ENCODE measurements at places on chromosomes 12 and 14.

DNA sequence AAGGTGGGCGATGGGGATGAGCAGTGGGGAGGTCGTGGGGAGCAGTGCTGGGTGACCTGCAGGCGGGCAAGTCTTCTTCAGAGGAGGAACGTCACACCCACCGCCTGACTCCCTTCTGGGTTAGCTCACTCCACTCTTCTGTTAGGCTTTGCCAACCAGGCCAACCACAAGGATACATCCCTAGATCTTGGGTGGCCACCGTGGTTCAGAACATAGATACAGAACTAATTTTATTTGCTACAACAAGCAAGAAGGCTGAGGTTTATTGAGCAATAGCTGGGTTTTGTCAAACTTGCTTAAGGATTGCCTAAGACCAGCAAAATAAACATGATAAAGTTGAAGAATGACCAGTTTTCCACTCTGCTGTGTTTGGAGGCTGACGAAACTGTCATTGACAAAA lies 109.4 kb downstream of the DACT1 start:
- no peak for DNase-seq

- DNase-seq: peak; percentile 5
Observed at GRCh38 chr14:35155962-35156361, 33.6 kb downstream of the PRORP start.

DNA sequence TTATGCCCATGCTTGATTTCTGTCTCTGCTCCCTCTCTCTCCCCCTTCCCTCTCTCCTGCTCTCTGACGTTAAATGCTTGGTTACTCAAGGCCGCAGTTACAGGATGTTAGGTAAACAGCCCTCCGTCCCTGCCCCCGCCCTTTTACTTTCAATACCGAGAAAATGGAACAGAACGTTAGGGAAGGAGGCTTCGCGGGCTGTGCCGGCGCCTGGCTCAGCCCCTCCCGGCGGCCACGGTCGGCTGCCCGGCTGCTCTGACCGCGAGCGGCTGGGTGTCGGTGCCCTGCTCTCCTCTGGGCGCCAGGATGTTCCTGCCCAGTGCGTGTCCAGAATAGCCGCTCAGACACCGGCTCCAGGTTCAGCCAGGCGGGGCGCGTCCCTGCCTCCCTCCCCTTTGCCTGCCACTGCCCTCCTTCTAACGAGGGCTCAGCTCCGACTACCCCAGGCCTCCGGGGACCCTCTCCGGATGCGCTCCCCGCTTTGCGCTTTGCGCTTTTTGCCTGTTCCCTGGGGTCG lies 166.1 kb downstream of the ADCK1 start:
- peak; percentile 38 for DNase-seq

DNA sequence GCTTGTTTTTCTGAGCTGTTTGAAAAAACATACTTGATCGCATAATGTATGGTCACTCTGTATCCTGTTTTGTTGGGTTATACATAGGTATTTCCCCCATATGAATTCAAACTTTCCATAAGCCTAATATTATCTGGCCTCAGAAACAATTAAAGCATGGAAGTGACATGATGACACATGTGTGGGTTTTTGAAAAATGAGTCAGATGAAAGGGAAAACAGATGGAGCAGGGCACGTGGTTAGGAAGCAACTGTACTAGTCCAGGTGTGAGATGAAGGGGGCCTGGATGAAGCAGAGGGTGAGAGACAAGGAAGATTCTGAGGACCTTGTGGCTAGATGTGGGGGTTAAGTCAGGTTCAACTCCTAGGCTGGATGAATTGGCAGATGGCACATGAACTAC lies 92.7 kb upstream of the DNM1L start:
- DNase-seq: peak; percentile 57

DNA sequence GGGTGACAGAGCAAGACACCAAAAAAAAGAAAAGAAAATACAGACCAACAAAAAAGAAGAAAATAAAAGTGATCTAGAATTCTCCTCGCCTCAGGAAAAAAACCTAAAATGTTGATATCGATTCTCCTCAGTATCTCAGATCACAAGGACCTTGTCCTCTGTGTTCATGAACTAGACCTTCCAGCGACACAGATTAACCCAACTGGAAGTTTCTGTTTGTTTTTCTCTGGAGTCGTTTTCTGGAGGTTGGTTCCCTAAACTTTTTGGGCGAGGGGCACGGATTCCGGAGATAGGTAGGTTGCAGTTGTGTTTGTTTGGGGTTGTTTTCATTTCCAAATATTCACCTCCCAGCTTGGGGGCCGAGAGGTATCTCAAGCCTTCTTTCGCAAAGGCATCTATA lies 559 bp upstream of the RFC5 start:
- no peak for DNase-seq

DNA sequence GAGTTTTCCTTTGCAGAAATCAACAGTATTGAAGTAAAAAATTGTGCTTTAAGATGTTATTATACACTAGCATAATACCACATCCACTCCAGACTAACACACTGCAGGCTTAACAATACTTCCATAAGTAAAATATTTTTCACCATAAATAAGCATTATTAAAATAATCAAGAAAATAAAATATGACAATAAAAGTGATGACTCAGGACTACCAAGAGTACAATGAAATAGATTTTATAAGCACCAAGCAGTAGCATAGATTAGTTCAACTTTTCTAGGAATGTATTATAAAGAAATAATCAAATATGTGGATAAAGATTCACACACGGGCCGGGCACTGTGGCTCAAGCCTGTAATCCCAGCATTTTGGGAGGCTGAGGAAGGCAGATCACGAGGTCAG lies 40.4 kb upstream of the MTHFD1 start:
- no peak for DNase-seq
